ENCODE measurements at places on chromosomes 7 and 10.

DNA sequence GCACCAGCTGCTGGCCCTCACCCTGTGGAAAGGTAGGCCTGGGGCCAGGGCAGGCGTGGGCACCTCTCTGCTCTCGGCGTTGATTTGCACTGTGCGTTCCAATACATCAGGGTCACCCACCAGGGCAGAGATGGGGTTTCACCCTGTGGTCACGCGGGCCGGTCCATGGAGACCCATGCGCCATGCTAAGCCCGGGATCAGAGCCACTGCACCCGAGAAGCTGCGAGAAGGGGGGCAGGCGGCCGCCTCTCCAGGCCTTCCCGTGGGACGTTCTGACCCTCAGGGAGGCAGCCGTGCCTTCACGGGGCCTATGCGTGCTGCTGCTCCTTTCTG, 11.1 kb downstream of the GET4 start:
- DNase-seq = no peak

- no peak for DNase-seq
These were observed 57.0 kb downstream of the PRKAG2 start for GRCh38 chr7:151819866-151820265.

DNA sequence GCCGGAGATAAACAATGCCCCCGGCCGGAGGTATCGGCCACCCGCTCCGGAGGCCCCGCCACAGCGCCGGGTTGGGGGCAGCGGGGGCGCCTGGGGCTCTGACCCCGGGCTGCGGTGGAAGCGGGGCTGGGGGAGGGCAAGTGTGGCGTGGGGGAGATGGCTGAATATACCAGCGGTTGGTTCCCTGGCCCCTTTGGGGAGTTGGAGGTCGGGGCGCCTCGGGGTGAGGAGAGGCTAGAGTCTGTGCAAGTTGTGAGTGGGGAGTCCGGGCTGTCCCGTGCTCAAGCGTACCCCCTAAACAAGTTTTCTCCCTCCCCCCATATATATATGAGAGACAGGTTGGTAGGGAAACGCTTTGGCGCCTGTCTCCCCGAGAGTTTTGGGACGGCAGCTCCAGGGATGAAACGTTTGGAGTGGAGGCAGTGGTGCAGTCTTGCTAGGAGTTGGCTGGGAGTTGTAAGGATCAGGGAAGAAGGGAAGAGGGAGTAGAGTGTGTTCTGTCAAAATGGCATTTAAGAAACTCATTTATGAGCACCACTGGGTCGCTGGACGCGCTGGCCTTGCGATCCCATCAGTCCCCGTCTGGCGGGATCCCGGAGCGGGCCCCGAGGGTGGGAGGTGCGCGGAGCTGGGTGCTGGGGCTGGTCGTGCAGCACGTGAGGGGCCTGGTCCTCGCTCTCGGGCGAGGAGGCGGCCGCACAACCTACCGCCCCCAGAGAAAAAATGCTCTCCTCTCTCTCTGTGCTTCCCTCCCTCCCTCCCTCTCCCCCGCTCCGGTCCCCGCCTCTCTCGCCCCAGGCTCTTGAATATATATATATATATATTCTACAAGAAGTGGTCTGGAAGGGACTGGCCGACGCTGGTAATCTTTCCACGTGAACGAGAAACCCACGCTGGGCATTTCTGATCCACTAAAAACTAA, 1.1 kb downstream of the TET1 start:
- peak; percentile 67 for DNase-seq

- no peak for DNase-seq
These were observed 12.3 kb downstream of the HYCC1 start for GRCh38 chr7:23001610-23002009.

DNA sequence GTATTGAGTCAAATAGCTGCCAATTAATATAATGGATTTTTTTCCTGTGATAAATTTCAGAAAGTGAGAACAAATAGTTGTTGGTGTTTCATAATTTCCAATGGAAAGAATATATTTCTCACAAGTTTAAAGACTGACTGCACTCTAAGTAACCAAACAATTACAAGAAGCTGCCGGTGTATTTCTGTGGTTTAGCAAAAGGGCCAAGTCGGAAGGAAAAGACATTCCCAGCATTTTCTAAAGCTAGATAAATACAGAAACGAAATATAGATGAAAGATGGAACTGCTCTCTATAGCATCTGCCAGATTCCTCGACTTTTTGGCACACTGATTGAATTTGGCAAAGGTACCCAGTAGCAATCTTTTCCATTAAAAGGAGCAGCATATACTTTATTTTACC, 92.7 kb upstream of the MKX start:
- no peak for DNase-seq

GRCh38 chr7:135335628-135336139, 102.0 kb downstream of the STRA8 start:
- peak; percentile 30 for DNase-seq

DNA sequence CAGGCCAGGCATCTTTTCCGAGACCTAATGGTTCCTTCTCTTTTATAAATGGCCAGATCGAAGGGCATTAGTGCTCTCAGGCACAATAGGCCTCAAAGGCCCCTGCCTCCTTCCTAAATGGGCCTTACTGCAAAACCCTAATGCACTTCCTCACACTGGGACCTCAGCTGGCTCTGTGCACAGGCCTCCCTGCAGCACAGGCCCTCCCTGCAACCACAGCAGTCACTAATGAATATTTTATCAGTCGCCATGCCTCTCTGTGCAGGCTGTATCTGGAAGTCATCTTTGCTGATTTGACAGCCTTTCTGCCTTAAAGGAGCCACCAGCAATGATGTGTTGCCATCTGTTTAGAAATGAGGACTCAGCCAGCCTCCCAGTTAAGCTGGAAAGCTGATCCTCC, 54.9 kb upstream of the SDK1 start:
- DNase-seq = no peak

- DNase-seq = no peak
These were observed 114.4 kb downstream of the PTPRN2 start for GRCh38 chr7:158473221-158473620.

- DNase-seq = no peak
These were observed 125.6 kb upstream of the C7orf33 start for GRCh38 chr7:148464947-148465346.

GRCh38 chr7:16271990-16272665, 149.2 kb downstream of the CRPPA start:
- DNase-seq = no peak

- DNase-seq = no peak
These were observed 6.5 kb upstream of the TSPAN14 start for GRCh38 chr10:80447436-80448190.

GRCh38 chr10:26735435-26735834, 37.9 kb downstream of the PDSS1 start:
- no peak for DNase-seq

DNA sequence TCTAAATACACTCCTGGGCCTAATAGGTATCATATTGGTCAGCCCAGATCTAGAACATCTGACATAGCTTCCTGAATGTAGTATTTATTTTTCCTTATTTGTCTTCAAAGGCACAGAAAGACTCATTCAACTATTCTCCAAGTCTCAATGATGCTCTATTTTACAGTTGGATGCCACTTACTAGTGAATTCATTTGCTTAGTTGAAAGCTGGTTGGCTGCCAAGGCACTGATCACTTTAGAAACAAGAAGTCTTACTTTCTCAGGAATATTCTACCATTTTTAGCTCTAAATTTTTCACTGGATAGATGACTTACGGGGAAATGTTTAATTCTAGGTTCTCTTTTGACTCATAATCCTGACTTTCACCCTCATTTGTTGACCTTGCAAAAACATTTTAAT, 863.4 kb downstream of the SORCS1 start:
- DNase-seq = no peak

DNA sequence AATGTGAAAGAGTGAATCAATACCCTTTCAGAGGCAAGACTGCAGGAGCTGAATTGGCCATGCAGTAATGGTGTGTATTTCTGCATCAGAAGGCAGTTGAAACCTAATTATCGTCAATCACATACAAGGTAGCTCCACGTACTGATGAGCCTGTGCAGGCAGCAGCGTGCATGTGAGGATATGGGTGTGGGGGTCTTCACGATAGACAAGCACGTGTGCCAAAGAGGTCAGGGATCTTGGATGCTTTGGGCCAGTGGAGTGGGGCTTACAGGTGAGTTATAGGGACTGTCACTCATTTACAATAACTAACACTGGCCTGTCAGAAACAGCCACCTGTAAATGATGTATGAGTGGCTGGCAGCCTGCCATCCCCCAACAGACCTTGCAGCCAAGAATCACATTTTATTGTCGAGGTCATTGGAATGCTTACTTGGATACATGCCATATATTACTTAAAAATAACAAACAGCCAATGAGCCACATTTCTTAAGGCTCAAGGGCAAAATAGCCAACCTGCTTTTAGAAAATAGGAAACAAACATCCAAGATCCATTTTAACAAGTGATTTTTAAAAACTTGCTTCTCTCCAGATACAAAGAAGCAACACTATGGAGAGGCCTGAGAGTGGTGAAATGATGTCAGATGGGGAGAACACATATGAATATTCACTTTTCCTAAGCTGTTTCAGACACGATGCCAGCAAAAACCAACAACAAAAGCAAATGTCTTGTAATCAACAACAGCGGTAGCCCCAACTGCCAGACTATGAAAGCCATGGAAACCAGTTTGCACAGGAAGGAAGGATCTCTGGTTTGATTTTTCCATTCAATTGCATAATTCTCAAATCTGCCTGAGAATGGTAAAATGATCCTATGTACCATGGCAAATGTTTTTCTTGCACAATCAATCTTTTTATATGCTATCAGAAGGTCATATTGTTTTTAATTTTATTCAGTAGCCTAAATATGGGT, 210.7 kb downstream of the SKAP2 start:
- no peak for DNase-seq

DNA sequence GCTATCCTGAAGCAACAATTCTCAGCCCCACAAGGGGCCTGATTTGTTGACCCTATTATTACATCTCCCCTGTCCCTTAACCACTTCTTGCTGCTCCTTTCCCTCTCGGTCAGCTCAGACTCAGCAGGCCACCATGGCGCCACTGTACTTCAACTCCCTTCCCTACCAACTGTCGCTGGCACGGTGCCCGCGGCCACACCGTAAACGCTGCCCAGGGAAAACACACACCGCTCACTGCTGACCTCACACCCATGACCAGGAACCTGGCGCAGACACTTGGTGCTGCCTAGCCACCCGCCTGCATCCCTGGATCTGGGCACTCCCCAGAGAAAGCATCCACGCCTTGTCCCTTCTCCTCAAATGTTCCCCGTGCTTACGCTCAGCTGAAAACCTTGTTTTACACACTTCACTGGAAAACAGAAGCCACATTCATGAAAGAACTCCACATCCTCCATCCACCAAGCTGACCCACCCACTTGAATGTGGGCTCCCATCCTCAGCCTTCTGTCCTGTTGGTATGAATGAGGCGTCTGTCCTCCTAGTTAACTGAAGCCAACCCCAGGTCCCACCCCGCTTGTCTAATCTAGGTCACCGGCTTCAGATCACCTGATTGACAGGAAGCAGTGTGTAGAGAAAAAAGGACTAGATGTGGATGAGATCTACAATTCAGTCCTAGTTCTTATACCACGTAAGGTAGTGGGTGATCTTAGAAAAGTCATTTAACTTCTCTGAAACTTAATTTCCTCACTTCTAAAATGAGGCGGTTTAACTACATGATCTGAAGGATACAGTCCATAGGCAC, 28.5 kb upstream of the CRYGN start:
- DNase-seq = no peak

DNA sequence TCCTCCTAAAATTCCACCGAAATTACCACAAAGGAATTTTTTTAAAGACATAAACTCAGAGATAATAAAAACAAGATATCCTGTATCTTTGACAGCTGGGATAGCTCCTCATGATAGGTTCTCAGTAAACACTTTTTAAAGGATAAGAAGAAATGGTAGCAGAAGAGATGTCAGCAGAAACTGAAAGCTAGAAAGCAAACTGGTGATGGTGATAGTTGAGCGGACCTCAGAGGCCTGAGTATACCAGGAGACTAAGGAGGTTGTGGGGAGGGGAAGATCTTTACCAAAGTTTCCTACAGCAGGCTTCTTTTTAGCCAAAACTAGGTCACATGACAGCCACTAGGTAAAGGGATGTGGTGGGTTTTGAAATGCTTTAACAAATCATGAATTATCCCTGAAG, 22.5 kb downstream of the PCGF5 start:
- no peak for DNase-seq

- DNase-seq = no peak
These were observed 442.3 kb upstream of the AKR1E2 start for GRCh38 chr10:4383651-4384098.

DNA sequence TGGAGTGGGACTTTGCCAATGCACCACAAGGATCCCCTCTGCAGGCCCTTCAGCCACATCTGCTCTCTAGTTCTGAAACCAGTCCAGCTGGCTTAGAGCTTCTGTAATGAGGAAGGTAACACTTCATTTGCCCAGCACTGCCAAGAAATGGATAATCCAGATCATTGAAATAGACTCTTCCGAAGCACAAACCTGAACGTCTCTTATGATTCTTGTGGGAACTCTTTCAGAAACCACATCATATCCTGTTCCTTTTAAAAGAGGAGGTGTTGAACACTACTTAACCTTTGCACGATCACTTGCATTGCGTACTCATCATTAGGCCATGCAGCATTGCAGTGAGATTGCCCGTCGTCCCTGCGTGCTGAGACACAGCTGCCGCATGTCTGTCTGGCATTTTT, 25.8 kb upstream of the PLPP4 start:
- DNase-seq = no peak

- DNase-seq = no peak
These were observed 516.9 kb upstream of the LRRN3 start for GRCh38 chr7:110573862-110574528.

DNA sequence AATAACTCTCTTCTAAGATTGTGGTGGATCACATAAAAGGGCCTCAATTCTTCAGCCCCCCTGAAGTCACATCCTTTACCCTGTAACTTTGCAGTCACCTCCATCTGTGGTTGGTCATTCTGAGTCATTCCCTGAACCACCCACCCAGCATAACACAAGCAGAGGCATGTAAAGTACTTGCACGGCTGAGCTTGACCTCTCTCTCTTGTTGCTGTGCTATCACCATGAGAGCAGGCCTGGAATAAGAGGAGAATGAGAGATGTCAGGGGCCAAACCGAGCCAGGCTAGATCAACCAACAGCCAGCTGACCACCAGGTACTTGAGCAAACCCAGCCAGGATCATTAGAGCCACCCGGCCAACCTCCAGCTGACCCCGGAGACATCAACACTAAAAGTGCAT, 13.5 kb upstream of the STK17A start:
- no peak for DNase-seq

DNA sequence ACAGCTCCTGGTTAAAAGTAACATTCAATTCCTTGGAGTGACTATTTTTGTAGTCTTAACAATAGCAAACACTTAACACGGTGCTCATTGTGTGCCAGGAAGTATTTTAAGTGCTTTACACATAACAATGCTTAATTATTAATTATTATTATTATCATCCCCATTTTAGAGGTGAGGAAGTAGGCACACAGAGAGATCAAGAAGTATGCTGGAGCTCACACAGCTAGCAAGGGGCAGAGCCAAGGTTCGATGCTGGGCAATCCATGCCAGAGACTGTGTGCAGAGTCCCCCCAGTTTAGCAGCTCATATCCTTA, 48.2 kb upstream of the SMNDC1 start:
- DNase-seq = no peak

- no peak for DNase-seq
These were observed 11.3 kb upstream of the SLC25A28 start for GRCh38 chr10:99631496-99631895.
